ENCODE measurements at places on chromosomes 4 and X. TPM values are rescaled to one million over a fixed set of nuclear protein-coding genes. Genes with fewer than 3 reads are reported as not detected.

TCEAL2 gene
- total RNA-seq: 0.39 TPM

MSANTD1 gene
- total RNA-seq: 0.24 TPM

DCAF8L2 gene
- not detected for total RNA-seq

TRO gene
- 7.9 TPM for total RNA-seq

LRCH2 gene
- not detected for total RNA-seq

TMPRSS11F gene
- not detected for total RNA-seq

SRPK3 gene
- total RNA-seq: not detected

PKD2 gene
- total RNA-seq: 4.4 TPM

SLC10A4 gene
- not detected for total RNA-seq

MAML3 gene
- total RNA-seq: 2.3 TPM

KIAA1210 gene
- total RNA-seq: not detected

LONRF3 gene
- total RNA-seq: 5.1 TPM

DMRTC1B gene
- not detected for total RNA-seq

TMEM271 gene
- not detected for total RNA-seq

VEGFC gene
- total RNA-seq: not detected

GBA3 gene
- not detected for total RNA-seq

PRKG2 gene
- 0.12 TPM for total RNA-seq

NHSL2 gene
- total RNA-seq: 0.31 TPM

CSAG1 gene
- not detected for total RNA-seq

L1CAM gene
- 0.29 TPM for total RNA-seq

Measured in activated naive CD8-positive, alpha-beta T cell treated with anti-CD3 and anti-CD28 coated beads for 36 hours (primary cell).